Activated CD4-positive, alpha-beta T cell treated with anti-CD3 and anti-CD28 coated beads, Interleukin-2, amount 50 U/mL, for 4 hours (primary cell): ENCODE measurements at places on chromosomes 3 and 15.

DNA sequence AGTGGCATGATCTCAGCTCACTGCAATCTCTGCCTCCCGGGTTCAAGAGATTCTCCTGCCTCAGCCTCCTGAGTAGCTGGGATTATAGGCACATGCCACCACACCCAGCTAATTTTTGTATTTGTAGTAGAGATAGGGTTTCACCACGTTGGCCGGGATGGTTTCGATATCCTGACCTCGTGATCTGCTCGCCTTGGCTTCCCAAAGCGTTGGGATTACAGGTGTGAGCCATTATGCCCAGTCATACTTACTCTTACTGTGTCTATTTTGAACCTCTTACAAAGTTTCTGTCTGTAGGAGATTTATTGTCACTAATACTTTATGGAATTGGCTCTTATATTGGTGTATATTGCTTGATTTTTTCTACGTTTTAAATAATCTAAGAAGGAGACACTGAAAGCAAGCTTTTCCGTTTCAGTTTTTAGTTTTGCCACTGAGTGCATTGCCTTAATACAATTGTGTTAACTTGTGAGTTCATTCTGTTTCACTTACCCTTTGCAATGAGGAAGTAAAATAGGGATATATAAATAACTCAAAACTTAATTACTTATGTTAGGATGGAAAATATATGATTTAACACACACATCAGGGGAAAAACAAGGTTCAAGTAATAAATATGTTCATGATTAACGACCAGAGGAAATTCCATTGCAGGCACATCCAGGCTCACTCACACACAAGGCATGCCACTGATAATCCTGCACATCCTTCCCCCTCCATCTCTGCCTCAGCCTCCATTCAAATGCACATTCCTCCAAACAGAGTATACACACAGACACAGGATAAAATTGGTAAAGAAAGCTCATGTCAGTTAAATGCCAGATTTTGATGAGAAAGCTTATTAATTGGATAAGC, 279.3 kb upstream of the RASGRP1 start:
- DNase-seq: no peak

DNA sequence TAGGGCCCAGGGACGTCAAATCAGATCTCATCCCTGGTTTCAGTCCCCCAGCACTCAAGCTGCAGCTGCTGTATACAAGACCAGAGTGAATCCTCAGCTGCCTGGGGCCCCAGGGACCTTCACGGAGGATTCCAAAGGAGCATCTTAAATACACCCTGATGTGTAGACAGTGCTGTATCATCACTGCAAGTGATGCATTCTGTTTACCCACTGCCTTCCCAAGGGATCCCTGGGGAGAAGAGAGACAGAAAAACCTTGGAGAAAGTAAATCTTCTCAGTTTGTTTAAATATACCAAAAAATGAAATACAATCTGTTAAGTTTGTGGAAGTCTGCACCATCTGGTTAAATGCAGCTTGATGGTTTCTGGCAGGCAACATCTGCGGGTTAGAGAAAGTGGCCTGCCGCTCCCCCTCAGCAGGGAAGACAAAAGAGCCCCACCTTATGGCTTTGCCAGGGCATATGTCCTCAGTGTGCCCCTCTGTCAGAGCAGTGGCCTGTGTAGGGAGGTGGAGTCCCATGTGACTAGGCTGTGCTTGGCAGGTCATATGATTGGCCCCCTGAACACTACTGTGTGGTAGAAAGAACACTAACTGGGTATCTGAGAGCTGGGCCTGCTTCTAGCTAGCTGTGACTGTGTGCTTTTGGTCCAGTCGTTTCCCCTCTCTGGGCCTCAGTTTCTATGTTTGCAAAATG, 222.2 kb upstream of the TRIM42 start:
- DNase-seq: no peak

DNA sequence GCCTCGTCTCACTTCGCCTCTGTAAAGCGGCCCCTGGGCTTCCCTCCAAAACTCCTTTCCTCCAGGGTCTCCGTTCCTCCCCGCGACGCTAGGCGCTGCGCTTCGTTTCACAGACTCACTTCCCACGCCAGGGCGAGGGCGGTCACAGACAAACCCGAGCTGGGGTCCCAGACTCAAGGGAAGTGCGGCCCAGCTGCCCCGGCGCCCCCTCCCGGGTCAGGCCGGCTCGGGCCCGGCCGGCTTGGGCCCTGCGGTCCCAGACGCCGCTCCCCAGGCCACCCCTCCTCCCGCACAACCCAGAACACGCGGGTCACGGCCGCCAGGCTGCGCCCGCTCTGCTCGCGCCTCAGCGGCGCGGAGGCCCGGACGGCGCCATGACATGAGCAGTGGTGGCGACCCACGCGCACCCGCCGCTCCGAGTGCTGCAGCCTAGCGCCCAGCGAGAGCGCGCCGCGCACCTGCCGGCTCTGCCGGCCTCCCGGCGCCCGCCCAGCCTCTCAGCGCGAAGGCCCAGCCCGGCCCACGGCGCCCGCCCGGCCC, 547 bp downstream of the NUP210 start:
- peak; percentile 51 for DNase-seq

DNA sequence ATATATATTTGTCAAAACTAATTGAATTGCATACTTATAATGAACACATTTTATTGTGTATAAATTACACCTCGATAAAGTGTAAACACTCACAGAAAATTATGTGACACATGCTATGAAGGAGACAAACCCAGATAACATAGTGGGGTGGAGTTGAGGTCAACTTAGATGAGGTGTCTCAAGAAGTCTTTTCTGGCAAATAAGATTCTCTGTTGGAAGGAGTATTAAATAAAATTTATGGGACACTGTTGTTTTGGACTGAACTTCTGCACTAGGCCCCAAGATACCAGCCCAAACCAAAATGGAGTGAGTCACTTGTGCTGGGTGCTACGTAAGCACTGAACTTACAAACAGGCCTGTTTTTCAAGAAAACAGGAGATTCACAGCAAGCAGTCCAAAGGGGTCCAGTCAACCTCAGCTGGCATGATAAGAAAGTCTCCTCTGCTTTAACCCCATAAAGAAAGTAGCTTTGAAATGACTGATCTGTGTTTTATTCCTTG, 18.7 kb downstream of the ACTC1 start:
- DNase-seq: no peak

GRCh38 chr3:134197681-134198261, 52.9 kb downstream of the RYK start:
- DNase-seq: no peak

GRCh38 chr3:11565072-11565471, 78.6 kb downstream of the VGLL4 start:
- no peak for DNase-seq

GRCh38 chr15:56984681-56985481, 66.4 kb downstream of the TCF12 start:
- DNase-seq: no peak

- DNase-seq: no peak
Observed at GRCh38 chr3:84547971-84548970, 410.5 kb upstream of the CADM2 start.

DNA sequence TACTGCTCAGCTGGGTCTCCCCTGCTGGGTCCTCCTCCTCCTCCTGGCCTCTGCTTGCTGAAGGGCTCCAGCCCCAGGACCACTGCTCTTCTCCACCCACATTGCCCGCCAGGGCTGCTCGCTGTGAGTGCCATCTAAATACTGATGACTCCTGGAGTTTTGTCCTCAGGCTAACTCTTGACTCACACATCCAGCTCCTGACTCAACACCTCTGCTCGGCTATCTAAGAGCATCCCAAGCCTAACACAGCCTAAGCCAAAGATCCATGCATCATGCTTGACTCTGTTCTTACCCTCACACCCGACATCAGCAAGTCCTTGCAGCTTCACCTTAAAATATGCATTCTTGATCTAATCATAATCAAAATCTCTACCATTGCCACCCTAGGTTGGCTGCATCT, 260.2 kb downstream of the KLF13 start:
- DNase-seq: no peak

GRCh38 chr3:42638339-42638842, 15.1 kb upstream of the ZBTB47 start:
- peak; percentile 20 for DNase-seq

- DNase-seq: no peak
Observed at GRCh38 chr3:45676325-45677032, 12.7 kb upstream of the SACM1L start.

GRCh38 chr15:100880897-100881242, 1.2 kb downstream of the ALDH1A3 start:
- no peak for DNase-seq

- DNase-seq: no peak
Observed at GRCh38 chr15:67880651-67881182, 40.9 kb upstream of the RNU6-1 start.

DNA sequence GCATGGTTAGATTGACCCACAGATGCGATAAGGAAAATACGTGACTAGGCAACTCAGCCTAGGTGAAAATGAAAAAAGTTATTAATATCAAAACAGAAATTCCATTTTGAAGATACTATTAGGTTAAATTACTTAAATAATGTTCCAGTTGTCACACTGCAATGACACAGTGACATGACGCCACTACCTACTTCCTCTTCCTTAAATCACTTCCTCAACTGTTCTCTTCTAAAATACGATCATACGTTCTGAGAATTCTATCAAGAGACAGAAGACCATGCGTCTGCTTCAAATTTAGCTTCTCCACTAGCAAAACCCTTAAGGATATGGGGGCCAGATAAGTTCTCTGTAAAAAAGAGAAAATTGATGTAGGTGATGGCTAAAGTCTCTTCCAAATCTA, 18.2 kb downstream of the CMTM6 start:
- no peak for DNase-seq
